ENCODE measurements at places on chromosomes 5 and 9.
A peak's percentile ranks its signal among the peaks of the same experiment; 100 is the strongest.

GRCh38 chr9:93949073-93949693 is 6.0 kb downstream of the BARX1 start:
- no peak for DNase-seq

- no peak for DNase-seq
Observed at GRCh38 chr9:111840442-111840841, 45.7 kb upstream of the SHOC1 start.

- no peak for DNase-seq
Observed at GRCh38 chr9:228929-229695, 14.4 kb downstream of the DOCK8 start.

GRCh38 chr9:133709691-133710571 is 28.2 kb downstream of the SARDH start:
- no peak for DNase-seq

DNA sequence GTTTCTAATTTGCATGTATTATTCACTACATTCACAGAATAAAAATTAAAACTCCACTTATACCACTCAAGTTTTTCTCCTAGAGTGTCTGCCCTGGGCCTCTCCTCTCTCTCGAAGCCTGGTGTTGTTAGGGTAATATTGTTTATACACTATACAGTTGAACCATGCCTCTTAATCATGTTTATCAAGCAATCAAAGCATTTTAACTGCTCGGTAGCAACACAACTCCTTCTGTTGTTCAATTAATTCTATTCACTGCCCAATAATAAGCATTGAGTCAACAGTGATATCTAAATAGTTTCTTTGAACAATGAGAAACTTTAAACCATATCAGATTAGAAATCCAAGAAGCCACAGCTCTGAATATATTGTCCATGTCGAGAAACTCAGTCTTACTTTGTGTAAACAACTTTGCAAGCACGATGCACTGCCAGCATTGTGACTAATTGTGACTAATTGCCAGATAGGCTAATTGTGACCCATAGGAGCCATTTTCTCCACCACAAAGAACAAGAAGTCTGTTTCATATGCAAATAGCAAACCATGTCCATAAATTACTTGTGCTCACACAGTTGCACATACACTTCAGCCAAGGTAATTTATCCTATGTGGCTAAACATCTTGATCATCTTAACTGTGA is at the start of gene DNAH5:
TSS of gene DNAH5 (minus strand) at position 129 of the 640 bp plus-strand sequence. CDS start 250 bp downstream, outside the sequence.
- peak; percentile 4 for DNase-seq

- no peak for DNase-seq
Observed at GRCh38 chr5:107502676-107503060, 168.1 kb downstream of the EFNA5 start.

- no peak for DNase-seq
Observed at GRCh38 chr5:65338606-65339151, 143.0 kb downstream of the ADAMTS6 start.

- DNase-seq: no peak
Observed at GRCh38 chr5:58680503-58680902, 97.6 kb downstream of the RAB3C start.

- DNase-seq: no peak
Observed at GRCh38 chr9:124340219-124341069, 74.8 kb downstream of the PSMB7 start.

DNA sequence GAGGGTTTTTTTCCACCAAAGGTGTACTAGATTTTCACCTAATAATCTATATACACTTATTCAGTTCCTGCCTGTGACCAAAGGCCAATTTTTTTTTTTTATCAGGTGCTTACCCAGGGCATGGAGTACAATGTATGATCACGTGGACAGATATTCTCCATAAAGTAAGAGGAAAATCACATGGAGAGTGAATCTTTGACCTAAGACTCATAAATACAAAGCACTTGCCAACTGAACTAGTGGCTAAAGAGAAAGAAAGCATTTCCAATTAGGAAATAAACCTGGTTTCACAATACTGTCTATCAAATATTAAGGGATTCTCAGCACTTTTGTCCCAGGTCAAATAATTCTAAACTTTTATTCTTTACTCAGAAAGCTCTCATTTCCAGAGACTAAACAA is 33.0 kb upstream of the CEP120 start:
- no peak for DNase-seq

GRCh38 chr9:83238871-83239640 is 176.1 kb upstream of the RASEF start:
- peak; percentile 24 for DNase-seq

GRCh38 chr5:38598994-38599617 is 42.7 kb upstream of the LIFR start:
- peak; percentile 87 for DNase-seq

GRCh38 chr5:129460672-129460935 is 506 bp downstream of the ADAMTS19 start:
- no peak for DNase-seq

GRCh38 chr5:145111420-145111819 is 723.7 kb downstream of the PRELID2 start:
- no peak for DNase-seq

GRCh38 chr9:16368237-16369087 is 502.0 kb downstream of the BNC2 start:
- DNase-seq: peak; percentile 84

DNA sequence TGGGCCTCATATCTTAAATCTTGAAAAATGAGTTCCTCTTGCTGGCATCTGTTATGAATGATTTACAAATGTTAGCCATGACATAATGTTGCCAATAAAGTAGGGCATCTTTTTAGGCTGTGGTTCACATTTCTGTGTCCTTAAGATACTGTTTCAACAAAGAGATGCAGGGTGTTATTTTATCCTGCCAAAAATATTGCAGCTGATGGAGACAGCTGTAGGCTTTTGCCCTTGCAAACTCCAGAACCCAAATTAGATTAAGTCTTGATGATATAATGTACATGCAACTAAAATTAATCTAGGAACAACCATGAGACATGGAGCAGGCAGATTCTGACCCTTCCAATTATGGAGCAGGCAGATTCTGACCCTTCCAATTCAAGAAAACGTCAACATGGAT is 228.2 kb upstream of the GRIN3A start:
- no peak for DNase-seq

DNA sequence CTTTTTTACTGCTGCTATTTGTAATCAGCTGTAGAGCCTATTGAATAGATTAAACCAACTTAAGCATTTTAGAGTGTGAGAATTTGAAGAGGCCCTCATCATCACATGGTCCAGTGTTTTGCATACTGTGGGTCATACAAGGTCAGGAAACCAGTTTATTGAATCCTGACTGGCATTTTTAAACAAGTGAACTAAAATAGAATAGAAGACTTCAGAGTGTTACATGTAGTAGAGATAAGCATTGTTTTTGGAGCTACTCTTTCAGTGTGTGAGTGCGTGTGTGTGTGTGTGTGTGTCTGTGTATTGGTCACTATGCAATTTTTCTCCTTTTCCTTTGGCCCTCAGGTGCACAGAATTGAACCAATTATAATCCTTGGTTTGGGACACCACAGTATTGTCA is 114.4 kb downstream of the SLC28A3 start:
- DNase-seq: no peak

GRCh38 chr9:122127396-122127798 is 32.2 kb downstream of the NDUFA8 start:
- no peak for DNase-seq

All from fibroblast of skin of right biceps (primary cell).